ENCODE measurements at places on chromosomes 3 and 15.

DNA sequence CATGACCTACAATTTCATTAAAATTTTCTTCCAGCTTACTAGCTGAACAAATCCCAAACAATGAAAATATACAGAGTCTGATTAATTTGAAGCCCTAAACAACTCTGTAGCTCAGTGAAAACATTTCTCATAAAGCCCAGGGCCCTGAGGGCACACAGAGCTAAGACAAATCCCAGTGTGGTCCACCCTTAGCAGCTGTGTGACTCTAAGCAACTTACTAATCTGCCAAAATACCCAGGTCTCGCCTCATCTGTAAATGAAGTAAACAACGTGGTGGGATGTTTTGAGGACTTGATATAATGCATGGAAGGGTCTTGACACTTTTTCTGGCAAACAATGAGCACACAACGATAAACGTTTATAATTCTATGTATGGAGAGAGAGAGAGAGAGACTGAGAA lies 158.4 kb downstream of the FHIT start:
- no peak for DNase-seq

DNA sequence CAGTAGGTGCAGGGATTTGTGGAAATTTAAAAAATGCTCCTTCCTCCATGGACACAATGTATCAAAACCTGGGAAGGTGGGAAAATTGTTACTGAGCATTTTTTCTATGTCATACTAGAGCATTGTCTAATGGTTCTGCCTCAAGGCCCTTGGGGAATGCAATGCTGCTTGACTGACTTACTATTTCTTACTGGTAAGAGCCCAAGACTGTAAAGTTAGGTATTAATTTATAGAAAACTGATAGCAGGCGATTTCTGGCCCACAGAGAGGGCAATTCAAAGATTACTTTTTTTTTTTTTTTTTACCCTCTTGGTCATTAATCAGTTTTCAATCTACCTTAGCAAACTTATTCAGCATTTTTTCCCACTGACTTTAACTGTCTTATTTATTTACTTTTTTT lies 38.5 kb upstream of the MRPL3 start:
- no peak for DNase-seq

GRCh38 chr3:26967501-26967900 lies 344.9 kb downstream of the LRRC3B start:
- no peak for DNase-seq

DNA sequence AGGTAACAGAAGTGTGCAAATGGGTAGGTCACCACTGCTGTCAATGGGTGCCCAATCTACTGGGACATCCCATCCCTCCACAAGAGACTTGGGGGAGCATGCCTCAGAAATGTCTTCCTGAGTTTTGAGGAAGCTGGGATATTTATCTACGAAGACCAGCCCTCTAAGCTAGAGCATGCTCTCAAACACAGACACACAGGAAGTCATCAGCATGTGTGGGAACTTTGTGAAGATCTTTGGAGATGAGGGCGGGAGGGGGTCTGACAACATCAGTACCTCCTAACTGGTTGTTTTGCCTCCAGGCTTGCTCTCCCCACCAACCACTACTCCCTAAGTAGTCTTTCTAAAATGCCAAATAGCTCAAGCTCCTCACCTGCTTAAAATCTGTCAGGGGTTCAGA lies 3.5 kb upstream of the MEF2A start:
- DNase-seq, result no peak

GRCh38 chr15:90840954-90841353 lies 27.4 kb upstream of the FURIN start:
- DNase-seq, result no peak

Measured in glomerular endothelial cell (primary cell).